ENCODE measurements at places on chromosomes 16 and 17.

- no peak for DNase-seq
Measured at GRCh38 chr16:81511371-81511770, 66.8 kb downstream of the CMIP start.

DNA sequence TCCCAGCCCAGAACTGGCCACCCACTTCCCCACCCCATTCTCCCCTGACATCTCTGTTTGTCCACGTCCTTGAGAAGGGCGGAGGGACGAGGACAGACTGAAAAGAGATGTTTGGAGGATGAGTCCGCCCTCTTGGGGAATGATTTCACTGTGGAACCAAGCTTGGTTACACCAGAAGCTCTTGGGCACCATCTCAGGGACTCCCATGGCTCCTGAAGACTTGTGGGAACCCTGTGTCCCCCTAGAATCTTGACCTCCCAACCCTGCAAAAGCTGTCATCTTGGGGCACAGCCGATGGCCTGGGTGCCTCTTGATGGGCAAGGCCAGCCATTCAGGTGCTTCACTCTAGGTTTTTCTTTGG, 25.9 kb upstream of the LITAF start:
- no peak for DNase-seq

- DNase-seq: no peak
Measured at GRCh38 chr17:74055508-74056160, 147.8 kb upstream of the RPL38 start.

DNA sequence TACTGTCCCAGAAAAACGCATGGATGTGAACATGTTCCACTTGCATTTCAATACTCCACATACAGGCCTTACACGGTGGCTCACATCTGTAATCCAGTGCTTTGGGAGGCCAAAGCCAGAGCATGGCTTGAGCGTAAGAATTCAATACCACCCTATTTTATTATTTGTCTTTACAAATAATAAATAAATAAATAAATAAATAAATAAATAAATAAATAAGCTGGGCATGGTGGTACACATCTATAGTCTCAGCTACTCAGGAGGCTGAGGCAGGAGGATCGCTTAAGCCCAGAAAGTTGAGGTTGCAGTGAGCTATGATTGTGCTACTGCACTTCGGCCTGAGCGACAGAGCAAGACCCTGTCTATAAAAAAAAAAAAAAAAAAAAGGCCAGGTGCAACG, 53.9 kb downstream of the PLXDC1 start:
- no peak for DNase-seq

- DNase-seq: no peak
Measured at GRCh38 chr17:45355087-45355486, 38.3 kb upstream of the MAP3K14 start.

DNA sequence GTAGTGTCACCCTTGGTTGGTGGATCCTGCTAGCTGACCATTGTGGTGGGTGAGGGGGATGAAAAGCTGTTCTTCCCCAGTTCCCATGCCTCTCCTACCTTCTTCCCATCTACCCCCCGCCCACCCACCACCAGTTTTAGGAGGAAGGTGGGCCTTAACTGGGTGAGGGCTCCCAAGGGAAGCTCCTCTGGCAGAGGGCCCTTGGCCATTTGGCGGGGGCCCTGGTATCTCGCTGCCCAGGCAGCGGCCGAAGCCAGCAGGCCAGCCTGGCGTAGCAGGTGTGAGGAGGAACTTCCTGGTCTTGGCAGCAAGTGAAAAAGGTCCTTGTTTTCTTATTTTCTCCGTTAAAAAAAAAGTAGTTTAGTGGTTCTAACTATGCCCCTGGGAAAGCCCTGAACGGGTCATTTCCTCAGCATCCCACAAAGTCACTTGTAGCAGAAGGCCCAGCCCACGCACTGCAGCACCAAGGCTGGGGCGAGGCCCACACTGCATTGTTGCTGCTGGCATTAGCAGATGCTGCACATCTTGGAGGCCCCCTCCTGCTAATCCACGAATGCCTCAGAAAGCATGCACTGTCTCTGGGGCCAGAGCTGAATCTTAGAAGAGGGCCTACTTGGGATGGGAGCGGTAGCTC, 72.5 kb downstream of the MPRIP start:
- no peak for DNase-seq

DNA sequence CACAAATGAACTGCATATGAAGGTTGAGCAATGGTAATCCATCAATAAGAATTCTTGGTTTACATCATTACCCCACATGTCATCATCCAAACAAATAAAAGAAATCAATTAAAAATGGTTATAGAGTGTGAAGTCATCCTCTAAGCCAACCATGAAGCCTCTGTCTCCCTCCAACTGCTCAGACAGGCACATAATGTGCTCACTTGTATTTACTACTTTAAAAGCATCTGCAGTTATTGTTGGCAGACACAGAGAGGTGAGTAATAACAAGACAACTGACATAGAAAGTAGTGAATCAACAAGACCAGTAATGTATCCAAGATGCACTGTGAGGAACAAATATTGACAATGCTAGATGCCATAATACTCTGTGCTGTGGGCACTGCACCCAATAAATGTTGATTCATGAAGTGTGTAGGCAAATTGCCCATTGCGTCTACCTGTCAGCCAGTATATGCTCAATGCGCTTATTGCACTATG, 20.0 kb downstream of the ADAMTS18 start:
- DNase-seq: no peak

DNA sequence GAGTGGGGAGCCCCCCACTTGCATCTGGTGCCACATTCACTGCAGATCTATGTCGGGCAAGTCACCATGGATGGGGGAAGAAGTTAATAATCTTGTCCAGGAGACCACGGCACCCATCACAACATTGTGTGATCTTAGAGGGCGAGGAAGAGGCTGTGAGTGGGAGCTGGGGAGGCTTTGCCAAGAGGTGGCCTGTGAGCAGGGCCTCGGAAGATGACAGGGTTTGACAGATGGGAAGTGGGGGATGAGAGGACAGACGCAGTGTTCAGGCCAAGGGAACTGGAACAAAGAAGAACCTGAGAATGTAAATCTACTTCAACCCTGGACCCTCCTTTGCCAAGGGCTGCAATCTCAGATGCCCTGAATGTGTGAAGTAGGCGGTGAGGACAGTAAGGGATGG, 12.4 kb downstream of the ACE start:
- DNase-seq: no peak

DNA sequence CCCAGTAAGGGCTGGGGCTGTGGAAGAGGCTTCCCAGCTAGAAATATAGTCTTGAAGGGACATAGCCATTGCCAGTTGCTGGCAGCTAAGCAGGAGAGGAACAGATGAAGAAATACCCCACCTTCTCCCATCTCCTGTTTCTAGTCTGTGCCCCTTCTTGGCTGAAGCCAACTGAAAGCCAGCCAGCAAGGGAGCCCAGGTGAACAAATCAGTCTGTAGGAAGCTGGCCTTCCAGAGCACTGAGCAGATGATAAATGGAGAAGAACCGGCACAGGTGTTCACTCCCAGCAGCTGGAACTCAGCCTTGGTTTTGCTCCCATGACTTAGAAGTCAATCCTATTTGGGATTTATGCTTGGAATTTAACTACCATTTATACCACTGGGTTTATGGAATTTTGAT, 69.2 kb upstream of the DHX40 start:
- no peak for DNase-seq

GRCh38 chr17:37662353-37662752, 19.1 kb upstream of the DDX52 start:
- DNase-seq: no peak

GRCh38 chr16:56269811-56270684, 78.8 kb downstream of the GNAO1 start:
- DNase-seq: no peak

DNA sequence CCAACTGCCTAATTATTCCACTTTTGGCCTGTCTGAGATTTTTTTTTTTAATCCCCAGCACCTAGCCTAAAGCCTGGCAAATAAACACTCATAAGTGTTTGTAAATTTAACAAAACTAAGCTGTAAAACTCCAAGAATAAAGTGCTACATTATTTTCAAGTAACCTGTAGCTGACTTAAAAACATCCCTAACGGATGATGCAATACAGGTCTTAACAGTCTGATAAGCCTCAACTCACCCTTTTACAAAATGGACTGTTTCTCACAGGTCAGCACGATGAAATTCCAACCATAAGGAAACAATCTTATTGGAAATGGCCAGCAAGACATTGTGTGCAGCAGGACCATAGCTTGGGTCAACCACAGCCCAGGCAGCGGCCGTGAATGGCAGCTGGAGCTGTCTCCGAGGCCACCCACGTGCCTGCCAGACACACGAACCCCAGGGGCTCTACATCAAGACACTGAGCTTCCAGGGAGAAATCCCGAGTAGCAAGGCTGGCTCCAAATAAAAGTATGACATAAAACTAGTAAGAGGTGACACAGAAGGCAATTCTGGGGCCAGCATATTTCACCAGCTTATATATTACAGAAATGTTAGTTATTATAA, 58.9 kb downstream of the NDEL1 start:
- DNase-seq: no peak

GRCh38 chr16:4601036-4601863, 13.4 kb downstream of the UBALD1 start:
- no peak for DNase-seq

- DNase-seq: no peak
Measured at GRCh38 chr17:30352240-30352814, 18.5 kb upstream of the TMIGD1 start.

DNA sequence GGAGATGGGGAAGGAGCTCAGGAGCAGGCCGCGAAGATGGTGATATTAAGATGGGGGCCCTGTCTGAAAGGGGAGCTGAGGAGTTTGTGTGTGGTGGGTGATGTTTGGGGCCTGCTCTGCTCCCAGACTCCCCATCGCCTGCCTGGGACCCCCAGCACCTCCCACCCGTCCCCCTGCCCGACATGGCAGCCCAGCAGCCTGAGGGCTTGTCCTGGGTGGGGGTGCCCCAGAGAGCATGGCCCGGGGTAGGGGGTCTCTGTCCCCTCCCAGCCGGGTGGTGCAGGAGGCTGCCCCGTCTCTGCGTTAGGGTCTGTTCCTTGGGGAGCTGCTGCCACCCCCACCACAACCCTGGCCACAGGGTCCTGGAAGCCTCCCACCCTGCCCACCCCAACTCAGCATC, 5.2 kb downstream of the CDH15 start:
- DNase-seq: no peak

DNA sequence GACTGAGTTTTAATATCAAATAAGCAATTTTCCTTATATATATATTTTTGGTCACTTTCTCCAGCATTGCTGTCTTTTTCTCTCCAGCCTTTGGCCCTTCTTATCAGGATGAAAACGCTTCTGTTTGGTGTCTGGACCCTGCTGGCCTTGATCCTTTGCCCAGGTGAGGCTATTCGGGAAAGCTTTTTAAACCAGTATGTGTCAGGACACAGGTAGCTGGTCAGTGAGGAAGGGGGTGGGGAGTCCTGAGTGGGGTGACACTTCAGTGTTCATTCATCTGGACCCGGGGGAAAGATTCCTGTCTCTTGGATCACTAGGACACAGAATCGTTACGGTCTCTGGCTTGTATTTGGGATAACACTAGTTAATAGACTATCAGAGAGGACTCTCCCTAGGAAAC, 12.2 kb upstream of the SMARCD2 start:
- no peak for DNase-seq

GRCh38 chr17:28796062-28796461, 46.5 kb downstream of the FAM222B start:
- DNase-seq: no peak

DNA sequence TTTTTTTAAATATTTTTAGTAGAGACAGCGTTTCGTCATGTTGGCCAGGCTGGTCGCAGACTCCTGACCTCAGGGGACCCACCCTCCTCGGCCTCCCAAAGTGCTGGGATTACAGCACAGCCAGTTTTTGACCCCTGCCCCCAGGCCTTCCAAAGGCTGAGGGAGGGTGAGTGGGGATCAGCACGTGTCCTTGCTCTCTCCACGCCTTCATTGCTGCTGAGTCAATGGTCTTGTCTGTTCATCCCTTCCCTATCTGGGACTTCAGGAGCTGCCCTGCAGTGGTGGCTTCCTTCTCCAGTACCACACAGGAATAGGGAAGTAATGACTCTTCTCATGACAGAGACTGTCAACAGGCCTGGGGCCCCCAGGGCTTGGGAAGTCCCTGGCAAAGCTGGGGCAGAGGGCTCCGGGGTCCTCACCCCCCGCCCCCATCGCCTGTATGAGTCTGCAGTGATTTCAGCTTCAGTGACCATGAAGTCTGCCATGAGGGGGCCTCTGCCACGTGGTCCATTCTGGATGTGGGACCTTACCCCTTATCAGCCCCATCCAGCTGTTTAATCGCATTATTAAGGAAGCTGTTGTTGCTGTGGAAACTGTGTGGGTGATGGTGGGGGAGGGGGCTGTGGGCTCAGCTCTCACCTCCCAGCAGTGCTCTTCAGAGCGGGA, 6.1 kb downstream of the ABCC3 start:
- DNase-seq: peak; percentile 19

DNA sequence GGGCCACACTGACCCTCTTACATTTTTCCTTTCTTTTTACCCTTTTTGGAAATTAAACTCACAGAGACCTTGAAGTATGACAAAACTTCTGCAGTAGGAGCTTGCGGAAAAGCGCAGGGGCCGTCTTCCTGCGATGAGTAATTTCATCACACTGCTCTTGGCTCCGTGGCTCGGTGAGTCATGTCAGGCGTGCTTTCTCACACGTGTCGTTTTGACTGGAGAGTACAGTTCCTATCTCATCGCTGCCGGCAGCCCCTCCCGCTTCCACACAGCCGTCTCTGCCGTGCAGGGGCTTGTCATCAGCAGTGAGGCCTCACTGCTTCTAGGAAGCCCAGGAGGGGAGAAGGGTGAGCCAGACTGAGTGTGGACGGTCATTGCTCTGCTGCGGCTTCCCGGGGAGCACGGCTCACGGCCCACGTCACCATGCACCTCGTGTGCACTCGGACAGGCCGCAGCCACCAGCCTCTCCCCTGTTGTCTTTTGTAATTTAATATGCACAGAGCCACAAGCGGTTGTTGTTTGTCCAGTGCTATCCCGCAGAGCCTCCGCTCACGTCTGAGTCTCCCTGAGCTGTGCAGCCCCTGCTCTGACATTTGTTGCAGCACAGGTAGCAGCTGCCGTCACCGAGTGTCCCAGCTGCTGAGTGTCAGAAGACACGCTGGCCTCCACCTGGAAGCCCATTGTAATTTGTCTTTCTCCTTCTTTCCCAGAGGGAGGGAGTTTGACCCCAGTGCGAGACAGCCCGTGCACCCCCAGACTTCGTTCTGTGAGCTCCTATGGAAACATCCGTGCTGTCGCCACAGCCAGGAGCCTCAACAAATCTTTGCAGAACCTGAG, 99.4 kb upstream of the CHMP6 start:
- DNase-seq: peak; percentile 66

DNA sequence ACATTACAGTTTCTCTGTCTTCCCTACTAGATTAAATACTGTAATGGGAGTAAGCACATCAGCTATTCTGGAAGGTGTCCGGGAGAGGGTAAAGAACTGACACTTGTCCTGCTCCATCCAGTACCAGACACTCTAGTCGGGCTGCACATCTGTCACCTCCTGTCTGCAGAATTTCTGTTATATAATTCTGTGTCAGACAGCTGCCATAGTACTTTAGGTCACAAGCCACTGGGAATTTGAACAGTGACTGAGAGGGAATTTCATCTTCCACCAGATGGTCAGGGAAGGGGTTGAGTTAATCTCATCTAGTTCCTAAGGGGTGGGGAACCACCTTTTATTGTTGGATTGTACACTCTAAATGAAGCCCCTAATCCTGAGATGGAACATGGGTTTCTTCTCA, 58.6 kb upstream of the NUDT7 start:
- DNase-seq: no peak

Data from CD4-positive, alpha-beta T cell treated with Interferon alpha-2 for 1 hour (primary cell).